ENCODE measurements at places on chromosomes 2 and 18. TPM values are rescaled to one million over a fixed set of nuclear protein-coding genes. Genes with fewer than 3 reads are reported as not detected.
A peak's percentile ranks its signal among the peaks of the same experiment; 100 is the strongest.

The RPL37A gene
- polyA plus RNA-seq = 4,840 TPM

- H3K4me1 ChIP-seq = no peaks in the 10 kb centered on the region
- no peaks in the 10 kb centered on the region for H3K36me3 ChIP-seq
- H3K4me3 ChIP-seq = no peak overlapping the region
- H3K27me3 ChIP-seq = no peaks in the 10 kb centered on the region
- no peak overlapping the region for H3K27ac ChIP-seq
Measured at GRCh38 chr18:48345596-48345995, 63.6 kb downstream of the ZBTB7C start.

- no peaks in the 10 kb centered on the region for H3K36me3 ChIP-seq
- no peak overlapping the region for H3K4me3 ChIP-seq
- peaks cover 9% of the 10 kb centered on the region for H3K4me1 ChIP-seq
- DNase-seq = no peak
Measured at GRCh38 chr2:120044336-120044735, 31.5 kb downstream of the EPB41L5 start.

DNA sequence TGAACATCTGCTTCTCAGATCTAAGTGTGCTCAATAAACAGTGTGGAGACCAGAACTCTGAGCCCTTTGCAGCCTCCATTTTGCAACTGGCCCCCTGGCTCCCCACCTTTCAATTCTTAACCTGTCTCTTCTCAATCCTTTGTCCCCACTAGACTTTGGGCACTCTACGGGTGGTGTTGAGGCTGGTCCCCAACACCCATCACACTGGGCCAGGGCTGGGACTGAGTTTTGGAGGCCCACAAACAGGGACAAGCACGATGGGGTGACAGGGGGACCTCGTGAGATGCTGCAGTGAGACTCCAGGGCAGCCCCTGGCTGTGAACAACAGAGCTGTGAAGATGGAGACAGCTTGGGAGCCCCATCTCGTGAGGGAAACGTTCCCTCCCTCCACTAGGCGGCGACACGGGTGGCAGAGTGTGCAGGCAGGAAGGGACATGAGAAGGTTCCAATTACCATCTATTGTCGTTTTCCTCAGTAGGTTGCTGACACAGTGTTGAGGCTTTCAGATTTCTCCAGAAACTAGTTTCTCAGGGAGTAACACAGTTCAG is 1.2 kb downstream of the ANKMY1 start:
- H3K4me3 ChIP-seq = no peak overlapping the region
- no peak overlapping the region for H3K27ac ChIP-seq
- peaks cover 10% of the 10 kb centered on the region for H3K36me3 ChIP-seq
- H3K4me1 ChIP-seq = peaks cover 35% of the 10 kb centered on the region
- H3K27me3 ChIP-seq = no peaks in the 10 kb centered on the region
- peak; percentile 59 for DNase-seq

Data from naive thymus-derived CD4-positive, alpha-beta T cell (primary cell).